NCI-H446 (cell line): ENCODE measurements at places on chromosomes 7 and 10.

GRCh38 chr10:55852900-55853299 is 508.2 kb downstream of the ZWINT start:
- no peak for DNase-seq

GRCh38 chr10:78247266-78247665 is 213.6 kb downstream of the RPS24 start:
- DNase-seq: peak; percentile 23

- no peak for DNase-seq
These were observed 92.7 kb downstream of the RNLS start for GRCh38 chr10:88490231-88490980.

GRCh38 chr7:104629408-104629807 is 301.0 kb downstream of the LHFPL3 start:
- no peak for DNase-seq

GRCh38 chr10:119133949-119134348 is 30.0 kb downstream of the DENND10 start:
- no peak for DNase-seq

- no peak for DNase-seq
These were observed 50.5 kb upstream of the TRIL start for GRCh38 chr7:29008590-29008989.

GRCh38 chr10:129968853-129969183 is 4.7 kb upstream of the EBF3 start:
- peak; percentile 22 for DNase-seq
